ENCODE measurements at places on chromosomes 3 and 15. TPM values are rescaled to one million over a fixed set of nuclear protein-coding genes. Genes with fewer than 3 reads are reported as not detected.

ZIC4 gene
- total RNA-seq: 2.4 TPM

TWF2 gene
- 24.5 TPM for total RNA-seq

ADAMTS9 gene
- total RNA-seq: 24.1 TPM

PLSCR2 gene
- total RNA-seq: not detected

GRCh38 chr15:33559207-33559890, 248.6 kb downstream of the RYR3 start:
- DNase-seq: no peak

DNA sequence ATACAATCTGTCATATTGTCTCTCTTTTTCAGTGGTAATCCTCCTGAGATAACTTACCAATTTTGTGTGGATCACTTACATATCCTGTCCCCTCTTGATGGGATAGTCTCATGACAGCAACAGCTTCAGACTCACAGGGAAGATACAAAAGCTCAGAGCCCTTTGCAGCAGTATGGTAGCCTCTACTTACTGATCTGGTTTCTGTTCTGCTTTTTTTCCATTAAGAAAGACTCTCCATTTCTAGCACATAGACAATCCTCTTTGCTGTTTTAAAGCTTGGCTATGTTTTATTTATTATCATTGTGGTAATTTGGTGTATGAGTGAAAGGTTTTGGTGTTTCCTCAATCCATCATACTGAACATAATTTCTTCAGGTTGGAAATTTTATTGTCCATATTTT, 25.4 kb upstream of the SOX14 start:
- DNase-seq: no peak

GRCh38 chr15:86444527-86444926, 364.9 kb downstream of the AGBL1 start:
- no peak for DNase-seq

DNA sequence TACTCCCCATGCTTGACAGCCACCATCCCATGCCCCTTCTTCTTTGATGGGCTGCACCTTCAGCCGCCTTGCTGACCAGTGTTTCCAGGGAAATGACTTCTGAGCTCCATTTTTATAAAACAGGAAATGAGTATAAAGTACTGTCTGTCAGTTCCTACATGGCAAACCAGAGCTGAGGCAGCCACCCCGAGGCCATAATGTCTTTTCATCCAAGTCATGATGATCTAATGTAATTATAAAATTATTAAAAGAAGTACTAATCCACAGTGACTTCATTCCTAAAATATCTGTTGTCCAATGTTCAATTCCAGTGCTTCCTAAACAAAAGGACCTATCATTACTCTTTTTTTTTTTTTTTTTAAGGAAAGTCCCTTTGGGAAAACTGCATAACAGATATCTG, 75.2 kb upstream of the HERC1 start:
- DNase-seq: no peak

DNA sequence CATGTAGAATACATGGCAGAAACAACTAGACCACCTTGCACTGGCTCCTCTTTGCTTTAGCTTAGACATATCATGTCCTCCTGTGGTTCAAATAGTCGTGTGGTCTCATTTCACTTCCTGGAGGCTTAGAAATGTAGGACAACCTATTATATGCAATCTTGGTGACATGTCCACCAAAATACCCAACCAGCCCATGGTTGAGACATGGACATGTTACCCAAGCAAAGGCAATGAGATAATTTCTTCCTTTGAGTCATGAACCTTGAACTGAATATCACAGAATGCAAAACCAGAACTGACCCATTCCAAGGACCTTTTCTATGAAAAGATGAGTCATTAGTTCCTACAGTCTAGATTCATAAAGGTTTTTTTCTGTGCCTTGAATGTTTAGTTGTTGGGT, 309.0 kb upstream of the MDFIC2 start:
- DNase-seq: no peak

GRCh38 chr3:29637068-29637467, 356.2 kb downstream of the RBMS3 start:
- no peak for DNase-seq

DNA sequence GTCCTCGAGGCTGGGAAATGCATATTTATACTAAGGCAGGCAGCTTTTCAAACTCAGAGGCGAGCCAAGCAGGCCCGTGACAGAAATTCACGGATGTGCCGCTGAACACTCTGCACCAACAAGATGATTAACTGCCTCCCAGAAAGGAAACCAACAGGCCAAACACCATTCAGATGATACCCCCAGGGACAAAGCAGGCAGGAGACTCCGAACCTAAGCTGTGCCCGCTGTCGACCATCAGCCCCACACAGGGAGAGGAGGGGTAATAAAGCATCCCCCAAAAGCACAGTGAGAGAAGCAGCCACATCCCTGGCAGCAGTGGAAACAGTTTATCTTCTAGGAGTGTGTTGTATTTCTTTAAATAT, 31.8 kb downstream of the ADAMTS17 start:
- no peak for DNase-seq

DNA sequence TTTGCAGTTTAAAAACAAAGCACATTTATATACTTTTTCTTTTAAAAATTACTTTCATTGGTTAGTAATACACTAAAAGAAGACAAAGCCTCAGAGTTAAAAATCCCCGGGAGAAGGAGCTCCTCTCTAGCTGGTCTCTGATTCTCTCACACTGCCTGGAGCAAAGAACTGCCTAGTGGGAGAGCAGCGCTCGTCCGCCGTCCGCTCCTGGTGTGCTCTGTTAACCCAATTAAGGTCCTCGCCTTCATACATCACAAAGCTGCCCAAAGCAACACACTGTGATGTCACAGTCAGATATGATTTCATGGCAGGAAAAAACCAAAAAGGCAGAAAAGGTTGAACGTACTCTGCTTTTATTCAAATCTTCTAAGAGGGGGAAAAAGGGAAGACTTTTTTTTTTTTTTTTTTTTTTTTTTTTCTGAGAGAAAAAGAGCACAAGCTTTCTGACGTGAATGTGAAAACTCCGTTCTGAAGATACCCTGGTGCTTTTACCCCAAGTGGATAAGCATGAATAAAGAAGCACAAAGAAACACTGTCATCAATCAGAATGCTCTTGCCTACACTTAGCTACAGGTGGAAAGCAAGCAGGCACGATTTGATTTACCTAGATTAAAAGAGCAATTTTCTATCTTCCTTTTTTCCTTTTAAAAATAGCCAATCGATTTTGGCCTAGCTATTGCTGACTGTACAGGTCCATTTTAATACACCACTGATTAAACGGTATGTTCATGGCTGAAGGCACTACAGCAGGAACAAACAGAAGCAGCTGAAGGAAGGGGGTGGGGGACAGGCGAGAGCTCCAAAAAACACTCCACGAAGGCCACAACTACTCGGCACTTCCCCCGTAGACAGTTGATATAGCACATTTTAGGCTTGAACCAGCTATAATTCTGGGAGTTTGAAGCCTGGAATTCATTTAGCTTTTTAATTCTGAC, 115.2 kb downstream of the TIGIT start:
- no peak for DNase-seq

- DNase-seq: no peak
Measured at GRCh38 chr3:149706905-149707304, 45.4 kb downstream of the COMMD2 start.

- no peak for DNase-seq
Measured at GRCh38 chr3:122012821-122013220, 9.2 kb downstream of the ILDR1 start.

GRCh38 chr15:74109713-74110112, 20.7 kb upstream of the ISLR2 start:
- no peak for DNase-seq

GRCh38 chr3:50519471-50520089, 16.1 kb upstream of the CACNA2D2 start:
- DNase-seq: no peak

- no peak for DNase-seq
Measured at GRCh38 chr3:125140011-125140817, 72.3 kb downstream of the SLC12A8 start.

Measured in frontal cortex (tissue), 4 donors.